Stimulated activated CD4-positive, alpha-beta T cell treated with anti-CD3 and anti-CD28 coated beads, Interleukin-2, amount 100 ng/mL, for 24 hours (primary cell): ENCODE measurements at places on chromosomes 4 and X.
A peak's percentile ranks its signal among the peaks of the same experiment; 100 is the strongest.

DNA sequence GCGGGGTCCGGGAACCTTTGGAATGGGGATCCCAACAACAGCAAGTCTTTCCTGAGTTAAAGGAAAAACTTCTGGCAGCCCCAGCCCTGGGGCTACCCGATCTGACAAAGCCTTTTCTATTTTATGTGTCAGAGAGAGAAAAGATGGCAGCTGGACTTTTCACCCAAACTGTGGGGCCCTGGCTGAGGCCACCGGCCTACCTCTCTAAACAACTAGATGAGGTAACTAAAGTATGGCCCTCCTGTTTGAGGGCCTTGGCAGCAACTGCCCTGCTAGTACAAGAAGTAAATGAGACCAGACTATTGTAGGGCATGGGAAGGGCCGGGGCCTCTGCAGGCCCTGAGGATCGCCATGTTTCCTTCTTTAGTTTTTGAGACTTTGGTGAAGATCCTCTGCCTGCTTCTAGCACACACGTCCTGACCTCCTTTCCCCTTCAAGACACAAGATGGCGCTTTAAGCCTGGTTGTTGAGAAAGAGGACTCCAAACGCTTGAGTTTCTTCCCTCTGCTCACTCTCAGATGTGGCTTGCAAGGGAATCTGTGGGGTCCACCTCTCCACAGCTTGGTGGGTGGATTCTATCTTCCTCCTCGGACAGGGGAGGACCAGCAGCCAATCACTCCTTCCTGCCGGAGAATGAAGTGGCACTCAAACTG is 18.5 kb upstream of the DRD5 start:
- DNase-seq, result peak; percentile 21

DNA sequence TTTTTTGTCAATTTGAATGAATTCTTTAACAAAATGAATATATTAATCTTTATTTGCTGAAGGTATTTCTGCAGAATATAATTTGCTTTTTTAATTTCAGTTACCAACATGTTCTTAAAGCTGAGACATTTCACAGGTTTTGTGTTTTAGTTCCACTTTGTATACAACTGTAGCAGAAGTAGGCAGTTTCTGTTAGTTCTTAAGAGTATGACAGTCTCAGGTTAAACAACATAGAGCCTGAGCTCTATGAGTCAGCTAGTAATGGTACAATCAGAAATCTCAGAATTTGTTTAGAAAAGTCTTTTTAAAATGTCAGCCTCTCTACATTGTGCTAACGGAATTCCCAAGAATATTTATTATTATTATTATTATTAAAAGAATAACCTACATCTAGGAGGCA is 50.4 kb downstream of the GSTCD start:
- no peak for DNase-seq

DNA sequence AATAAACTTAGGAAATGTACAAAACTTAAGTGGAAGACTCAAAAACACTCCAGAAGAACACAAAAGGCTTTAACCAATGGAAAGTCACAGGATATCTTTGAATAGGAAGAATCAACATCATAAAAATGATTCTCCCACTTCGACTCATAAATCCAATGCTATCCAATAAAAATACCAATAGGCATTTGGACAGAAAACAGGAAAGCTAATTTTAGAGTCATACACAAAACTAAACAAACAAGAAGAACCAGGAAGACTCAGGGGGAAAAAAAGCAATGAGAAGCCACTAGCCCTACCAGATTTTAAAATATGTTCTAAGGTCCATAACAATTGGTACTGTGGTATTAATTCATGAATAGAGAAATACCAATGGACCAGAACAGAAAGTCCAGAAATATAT is 28.2 kb downstream of the SLC9A7 start:
- no peak for DNase-seq

GRCh38 chr4:87416965-87417364 is 5.4 kb upstream of the NUDT9 start:
- DNase-seq, result no peak

- no peak for DNase-seq
Observed at GRCh38 chrX:24298191-24298590, 15.7 kb downstream of the SUPT20HL2 start.

- no peak for DNase-seq
Observed at GRCh38 chr4:123478859-123479345, 82.3 kb downstream of the SPRY1 start.
